ENCODE measurements at places on chromosomes 3 and 15. TPM values are rescaled to one million over a fixed set of nuclear protein-coding genes. Genes with fewer than 3 reads are reported as not detected.

GRCh38 chr3:13042715-13043271 lies 30.4 kb downstream of the IQSEC1 start:
- DNase-seq, result no peak

DNA sequence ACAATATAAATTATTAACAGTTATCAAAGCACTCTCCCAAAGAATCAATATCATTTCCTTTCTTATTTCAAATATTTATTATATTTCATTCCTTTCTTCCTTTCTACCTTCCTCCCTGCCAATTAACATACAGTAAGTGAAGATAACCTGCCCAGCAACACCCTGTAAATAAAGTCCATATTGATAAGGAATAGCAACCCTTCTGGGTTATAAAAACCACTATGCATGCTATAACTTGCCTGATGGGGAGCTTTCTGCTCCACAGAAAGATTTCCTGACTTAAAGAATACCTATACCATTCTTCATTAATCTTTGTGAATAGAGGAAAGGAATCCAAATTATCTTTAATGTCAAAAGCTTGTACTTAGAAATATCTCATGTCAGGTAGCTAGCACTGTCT lies 166.5 kb downstream of the ISL2 start:
- no peak for DNase-seq

GRCh38 chr3:182460303-182460702 lies 333.0 kb upstream of the ATP11B start:
- DNase-seq, result no peak

- DNase-seq, result no peak
Observed at GRCh38 chr3:72397586-72397985, 450.7 kb downstream of the SHQ1 start.

GRCh38 chr3:184474897-184475296 lies 86.7 kb upstream of the EPHB3 start:
- no peak for DNase-seq

Gene ZXDC
- polyA plus RNA-seq, result 35.5 TPM

Data from right renal pelvis (tissue), 4 donors.